ENCODE measurements at places on chromosomes 2 and 18.

GRCh38 chr2:207883002-207883780 lies 113.5 kb upstream of the FZD5 start:
- DNase-seq, result no peak

- DNase-seq, result no peak
Measured at GRCh38 chr18:77205769-77206168, 43.9 kb upstream of the GALR1 start.

GRCh38 chr2:180520921-180521581 lies 459.4 kb upstream of the UBE2E3 start:
- DNase-seq, result no peak

- no peak for DNase-seq
Measured at GRCh38 chr2:149145314-149146295, 107.1 kb downstream of the LYPD6B start.

GRCh38 chr2:88036182-88036581 lies 19.4 kb downstream of the KRCC1 start:
- no peak for DNase-seq

DNA sequence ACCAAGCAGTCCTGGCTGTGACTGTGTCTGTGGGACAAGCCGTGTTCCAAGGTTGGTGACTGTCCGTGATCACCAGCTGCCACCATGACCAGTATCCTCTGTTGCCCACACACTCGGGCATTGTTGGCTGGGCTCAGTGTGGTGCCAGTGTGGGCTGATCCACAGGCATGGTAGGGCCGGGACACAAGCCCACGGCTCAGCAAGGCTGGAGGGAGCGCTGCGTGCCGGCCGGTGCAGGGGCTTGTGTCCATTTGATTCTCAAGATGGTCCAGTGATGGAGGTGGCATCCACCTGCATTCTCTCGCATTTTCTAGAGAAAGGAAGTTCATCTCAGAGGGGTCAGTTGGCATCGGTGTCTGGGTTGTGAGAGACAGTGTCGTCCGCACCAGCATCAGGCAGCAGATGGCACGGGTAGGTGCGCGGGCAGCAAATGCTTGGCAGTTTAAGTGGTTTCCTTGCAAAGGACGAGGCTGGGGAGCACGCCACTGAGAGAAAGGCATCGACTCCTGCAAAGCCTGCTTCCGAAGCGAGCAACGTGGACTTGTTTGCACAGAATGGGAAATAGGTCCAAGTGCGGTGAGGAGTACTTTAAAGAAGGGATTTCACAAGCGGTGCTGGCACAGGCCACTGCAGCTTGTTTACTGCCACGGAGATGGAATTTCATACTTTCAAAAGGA lies 20.9 kb downstream of the TWIST2 start:
- DNase-seq, result no peak

Measured in stimulated activated CD8-positive, alpha-beta memory T cell treated with anti-CD3 and anti-CD28 coated beads, Interleukin-4, amount 100 ng/mL, for 1 hour (primary cell).